ENCODE measurements at places on chromosomes 3 and 15.

DNA sequence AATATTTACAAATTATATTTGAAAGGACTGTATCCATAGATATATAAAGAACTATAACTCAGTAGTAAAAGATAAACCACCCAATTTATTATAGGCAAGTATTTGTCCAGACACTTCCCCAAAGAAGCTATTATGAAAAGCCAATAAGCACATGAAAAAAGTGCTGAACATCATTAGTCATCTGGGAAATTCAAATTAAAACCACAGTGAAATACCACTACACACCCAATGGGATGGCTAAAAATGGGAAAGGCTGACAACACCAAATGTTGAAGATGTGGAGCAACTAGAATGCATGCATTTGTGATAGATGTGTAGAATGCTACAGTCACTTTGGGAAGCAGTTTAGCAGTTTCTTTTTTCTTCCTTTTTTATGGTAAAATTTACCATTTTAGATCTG is 147.0 kb downstream of the PDE8A start:
- DNase-seq, result no peak

GRCh38 chr3:167167491-167167890 is 212.6 kb downstream of the ZBBX start:
- DNase-seq, result no peak

DNA sequence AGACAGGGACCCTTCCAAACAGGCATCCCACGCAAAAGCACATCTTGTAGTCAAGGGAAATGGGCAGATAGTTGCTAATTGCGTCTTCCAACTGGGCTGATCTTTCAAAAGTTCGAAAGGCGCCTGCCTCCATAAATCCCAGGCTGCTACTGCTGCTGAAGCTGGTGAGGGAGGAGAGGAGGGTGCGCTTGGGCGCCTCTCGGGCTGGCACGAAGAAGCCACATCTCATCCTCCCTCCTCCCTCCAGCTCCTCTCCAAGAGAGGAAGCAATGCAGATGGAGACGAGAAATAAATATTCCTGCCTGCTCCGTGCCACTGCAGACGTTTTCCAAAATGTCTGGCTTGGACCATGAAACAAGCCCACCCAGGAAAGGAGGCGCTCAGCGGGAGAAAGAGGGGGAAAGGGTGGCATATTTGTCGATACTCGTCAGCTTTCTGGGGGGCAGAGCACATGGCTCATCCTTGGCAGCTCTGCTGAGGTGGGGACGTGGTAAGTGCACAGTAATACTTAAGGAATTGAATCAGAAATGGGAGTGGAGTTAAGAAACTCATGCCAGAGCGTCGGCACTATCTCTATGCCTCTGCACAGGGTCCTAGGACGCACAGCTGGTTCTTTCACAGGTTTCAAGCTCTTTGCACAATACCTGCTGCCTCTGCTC is 88.9 kb upstream of the FEZF2 start:
- no peak for DNase-seq

- no peak for DNase-seq
These were observed 68.0 kb upstream of the XCR1 start for GRCh38 chr3:46095307-46095706.

GRCh38 chr3:45225465-45226205 is 452 bp downstream of the TMEM158 start:
- DNase-seq, result peak; percentile 20

DNA sequence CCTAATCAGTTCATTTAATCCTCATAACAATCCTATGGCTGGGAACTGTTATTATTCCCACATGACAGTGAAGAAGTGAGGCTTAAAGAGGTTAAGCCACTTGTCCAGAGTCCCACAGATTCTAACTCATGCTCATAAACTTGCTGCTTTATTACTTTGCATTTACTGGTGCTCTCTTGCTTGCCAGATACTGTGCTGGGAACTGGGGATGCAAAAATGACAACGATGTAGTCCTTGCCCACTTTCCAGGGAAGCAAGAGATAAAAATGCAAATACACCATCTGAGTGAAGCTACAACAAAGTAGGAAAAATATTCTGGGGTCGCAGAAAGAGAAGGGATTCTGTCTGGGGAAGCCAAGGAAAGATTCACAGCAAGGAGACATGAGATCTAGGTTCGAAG is 335.0 kb downstream of the VPS13C start:
- DNase-seq, result no peak

DNA sequence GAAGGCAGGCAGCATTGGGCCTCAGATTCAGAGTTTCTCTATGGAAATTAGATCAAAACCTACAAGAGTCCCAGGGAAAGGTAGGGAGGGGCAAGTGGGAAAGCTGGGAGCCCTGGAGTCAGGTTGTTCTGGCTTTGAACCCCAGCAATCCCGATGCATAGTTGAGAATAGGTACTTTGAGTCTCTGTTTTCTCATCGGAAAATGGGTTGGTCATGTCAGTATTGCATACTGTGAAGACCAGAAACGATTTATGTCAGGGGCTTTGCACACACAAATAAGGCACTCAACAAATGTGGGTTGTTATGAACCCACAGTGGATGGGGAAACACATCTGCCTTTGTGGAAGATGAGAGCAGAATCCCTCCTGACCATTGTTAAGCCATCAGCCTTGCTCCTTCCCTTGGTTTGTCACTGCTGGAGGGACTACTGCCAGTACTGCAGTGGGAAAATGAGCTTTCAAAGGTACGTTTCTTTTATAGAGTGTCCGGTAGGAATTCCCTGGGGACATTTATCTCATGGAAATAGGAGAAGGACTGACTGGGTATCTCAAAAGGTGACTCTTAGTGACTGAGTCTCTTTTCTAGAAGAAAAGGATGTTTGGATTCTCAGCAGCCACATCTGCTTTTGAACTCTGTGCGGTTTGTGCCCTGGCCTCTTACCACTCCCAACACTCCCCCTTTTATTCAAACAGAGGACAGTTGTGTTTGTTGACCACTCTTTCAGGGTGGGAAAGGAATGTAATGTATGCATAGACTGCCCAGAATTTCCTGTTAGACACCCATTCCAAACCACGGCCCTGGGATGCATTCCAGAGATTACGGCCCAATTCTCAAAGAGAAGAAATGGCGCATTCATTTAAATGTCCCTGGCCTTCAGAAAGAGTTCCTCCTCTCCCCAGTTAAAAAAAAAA is 54.6 kb upstream of the VILL start:
- DNase-seq, result no peak

DNA sequence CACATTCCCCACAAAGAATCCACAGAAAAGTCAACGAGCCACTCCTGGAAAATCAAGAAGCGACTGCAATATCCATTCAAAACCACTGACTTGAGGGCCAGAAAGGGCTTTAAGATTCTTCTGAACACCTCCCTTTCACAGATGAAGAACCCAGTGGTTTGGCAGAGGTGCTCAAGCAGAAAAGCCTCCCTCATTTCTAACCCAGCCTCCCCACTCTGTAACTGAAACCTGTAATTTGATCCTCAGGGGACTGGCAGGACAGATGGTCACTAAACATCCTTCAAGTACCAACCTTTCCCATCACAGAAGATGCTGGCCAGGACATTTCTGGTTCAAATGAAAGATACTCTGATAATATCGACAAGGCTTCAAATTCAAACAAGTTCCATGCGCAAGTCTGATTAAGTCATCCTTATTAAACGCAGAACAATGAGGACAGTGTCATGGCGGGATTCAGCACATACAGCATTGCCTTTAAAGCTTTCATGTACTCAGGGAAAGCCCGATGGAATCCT is 5.5 kb downstream of the SEMA5B start:
- DNase-seq, result no peak

DNA sequence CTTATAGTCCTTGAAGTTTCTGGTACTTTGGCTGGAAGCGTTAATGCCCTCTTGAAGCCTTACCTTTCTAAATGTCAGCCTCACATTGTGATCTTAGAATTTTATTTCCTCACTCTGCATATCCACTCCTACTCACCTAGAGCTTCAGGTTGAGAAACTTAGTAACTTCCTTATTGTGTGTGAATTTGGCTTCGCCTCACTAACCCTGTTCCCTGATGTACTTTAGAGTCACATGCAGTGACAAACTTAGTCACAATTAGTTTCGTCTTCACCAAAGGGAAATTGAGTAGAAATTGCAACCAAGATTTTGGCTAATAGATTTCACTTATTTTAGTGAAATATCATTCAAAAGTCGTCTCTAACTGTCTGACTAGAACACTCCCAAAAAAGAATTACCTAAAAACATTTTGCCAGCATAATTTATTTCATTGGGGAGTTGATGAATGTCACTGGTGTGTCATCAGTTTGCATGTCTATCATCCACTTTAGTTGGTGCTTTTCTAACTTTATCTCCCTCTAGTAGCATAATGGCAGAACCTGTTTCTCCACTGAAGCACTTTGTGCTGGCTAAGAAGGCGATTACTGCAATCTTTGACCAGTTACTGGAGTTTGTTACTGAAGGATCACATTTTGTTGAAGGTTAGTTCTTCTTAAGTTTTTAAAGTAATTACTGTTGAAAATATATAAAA is 960 bp downstream of the MFN1 start:
- no peak for DNase-seq

DNA sequence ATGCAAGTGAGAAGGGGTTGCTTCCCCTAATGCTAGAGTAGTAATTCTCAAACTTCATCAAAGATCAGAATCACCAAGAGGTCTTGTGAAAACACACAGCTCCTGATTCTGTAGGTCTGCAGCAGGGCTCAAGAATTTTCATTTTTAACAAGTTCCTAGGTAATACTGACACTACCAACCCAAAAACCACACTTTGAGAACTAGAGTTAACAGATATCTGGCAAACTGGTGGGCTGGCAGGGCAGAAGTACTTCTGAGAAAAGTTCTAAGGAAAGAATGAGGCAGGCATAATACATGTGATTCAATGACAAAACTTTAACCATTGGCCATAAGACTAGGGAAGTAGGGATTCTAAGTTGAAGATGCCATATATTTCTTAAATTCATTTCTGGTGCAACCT is 8.8 kb upstream of the MINDY2 start:
- no peak for DNase-seq

GRCh38 chr3:19945969-19946831 is 697 bp upstream of the RAB5A start:
- DNase-seq, result no peak

GRCh38 chr15:100141311-100142001 is 200.3 kb downstream of the ADAMTS17 start:
- DNase-seq, result no peak

- DNase-seq, result no peak
These were observed 99.4 kb upstream of the ADAMTSL3 start for GRCh38 chr15:83554558-83554957.

GRCh38 chr3:160676547-160677303 is at the start of gene ARL14:
TSS of gene ARL14 (plus strand) at chr3:160677160. CDS start at chr3:160677347, 187 bp downstream.
- no peak for DNase-seq

DNA sequence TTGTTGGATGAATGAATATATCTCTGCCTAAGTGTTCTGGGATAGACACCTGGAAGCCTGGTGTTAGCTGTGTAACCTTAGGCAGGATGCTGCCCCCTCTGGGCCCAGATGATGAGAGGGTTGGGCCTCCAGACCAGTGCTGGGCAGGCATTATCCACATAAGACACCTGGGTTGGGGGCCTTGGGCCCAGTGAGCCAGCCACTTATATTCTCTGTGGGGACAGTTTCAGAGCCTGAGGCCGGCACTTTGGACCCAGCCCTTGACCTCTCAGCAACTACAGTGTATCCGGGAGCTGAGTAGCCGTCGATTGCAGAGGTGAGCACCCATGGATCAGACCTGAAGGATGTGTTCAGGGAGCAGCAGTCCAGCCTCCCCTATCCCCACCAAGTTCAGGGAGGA is 2.2 kb downstream of the HEMK1 start:
- no peak for DNase-seq

DNA sequence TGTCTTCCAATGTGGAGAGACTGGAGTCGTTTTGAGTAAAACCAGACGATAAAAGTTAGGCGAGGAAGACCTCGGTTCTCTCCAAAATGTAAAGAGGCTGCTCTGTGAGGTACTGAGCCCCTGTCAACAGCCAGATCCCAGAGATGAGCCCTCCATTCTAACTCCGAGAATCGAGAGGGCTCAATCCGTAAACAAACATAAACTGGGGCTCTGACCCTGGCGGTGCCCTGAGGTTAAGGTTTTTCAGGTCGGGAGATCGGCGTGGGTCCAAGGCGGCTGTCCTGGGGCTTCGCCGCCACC is 417 bp downstream of the TBCCD1 start:
- no peak for DNase-seq

- no peak for DNase-seq
These were observed 166.8 kb downstream of the TCF12 start for GRCh38 chr15:57085267-57085666.

- no peak for DNase-seq
These were observed 54.4 kb downstream of the ATP1B3 start for GRCh38 chr3:141930801-141931200.

DNA sequence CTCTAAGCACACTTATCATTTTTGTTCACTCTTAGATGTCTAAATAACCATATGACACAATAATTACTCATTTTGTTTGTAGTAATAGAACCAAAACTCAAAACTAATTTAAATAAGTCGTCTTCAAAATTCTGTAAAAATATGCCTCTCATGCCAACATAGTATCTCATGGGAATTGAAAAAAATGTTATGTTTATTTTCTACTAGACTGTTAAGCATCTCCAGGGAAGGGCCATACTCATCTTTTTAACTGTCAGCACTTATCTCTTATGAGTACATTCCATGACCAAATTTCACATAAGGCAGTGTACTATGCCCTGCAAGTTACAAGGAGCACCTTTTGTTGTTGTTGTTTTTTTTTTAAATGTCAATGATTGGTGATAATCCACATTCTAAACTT is 18.3 kb upstream of the USF3 start:
- DNase-seq, result no peak

GRCh38 chr3:160224256-160224655 is 966 bp upstream of the C3orf80 start:
- no peak for DNase-seq

DNA sequence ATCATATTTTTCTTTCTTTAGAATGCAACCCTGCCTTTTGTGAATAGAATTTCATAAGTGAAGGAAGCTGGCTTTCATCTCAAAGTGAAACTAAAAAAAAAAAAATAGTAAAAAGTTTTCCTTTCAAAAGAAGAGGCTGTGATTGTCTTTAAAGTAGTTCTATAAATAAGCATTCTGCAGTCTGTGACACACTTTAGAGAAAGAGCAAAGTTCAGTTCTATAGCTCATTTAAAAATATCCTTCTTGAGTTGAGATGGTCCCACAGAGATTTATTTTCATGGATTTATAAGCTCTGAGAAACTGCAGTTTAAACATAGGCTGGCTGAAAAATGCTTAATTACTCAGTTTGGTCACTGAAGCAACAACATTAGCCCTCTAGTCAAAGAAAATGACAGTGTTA is 36.1 kb upstream of the CNTN6 start:
- DNase-seq, result no peak

DNA sequence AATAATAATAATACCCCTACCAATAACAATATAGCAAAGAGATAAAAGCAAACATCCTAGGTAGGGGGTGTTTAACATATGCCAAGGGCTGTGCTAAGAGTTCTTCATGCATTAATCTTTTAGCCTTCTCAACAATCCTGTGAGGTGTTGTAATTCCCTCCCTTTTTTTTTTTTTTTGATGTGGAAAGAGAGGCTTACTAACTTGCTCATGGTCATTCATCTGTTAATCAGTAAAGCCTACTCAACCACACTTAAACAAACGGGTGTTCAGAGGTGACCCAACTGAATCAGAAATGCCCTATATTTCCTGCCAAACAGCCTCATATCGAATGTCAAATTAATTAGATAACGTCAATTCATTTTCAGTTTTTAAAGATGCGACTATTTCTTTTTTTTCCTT is 232.1 kb downstream of the CTNNB1 start:
- DNase-seq, result no peak

GRCh38 chr15:72939514-72940228 is 112.6 kb upstream of the NEO1 start:
- DNase-seq, result no peak
